CD4-positive, alpha-beta T cell (primary cell): ENCODE measurements at places on chromosomes 11 and 22. TPM values are rescaled to one million over a fixed set of nuclear protein-coding genes. Genes with fewer than 3 reads are reported as not detected.

Gene NCAM1
- 0.34 TPM for total RNA-seq

Gene OR5B21
- not detected for total RNA-seq

Gene SCGB1C1
- not detected for total RNA-seq

Gene CHST1
- not detected for total RNA-seq

Gene MADD
- total RNA-seq, result 161 TPM

Gene CCDC179
- total RNA-seq, result not detected

Gene OR8H3
- total RNA-seq, result not detected

Gene SCARF2
- total RNA-seq, result 3.1 TPM

Gene ZFTA
- total RNA-seq, result 0.95 TPM

Gene RAB3IL1
- not detected for total RNA-seq
